ENCODE measurements at places on chromosomes 7 and 10.

GRCh38 chr10:54266395-54266794 lies 534.6 kb downstream of the PCDH15 start:
- DNase-seq: no peak

DNA sequence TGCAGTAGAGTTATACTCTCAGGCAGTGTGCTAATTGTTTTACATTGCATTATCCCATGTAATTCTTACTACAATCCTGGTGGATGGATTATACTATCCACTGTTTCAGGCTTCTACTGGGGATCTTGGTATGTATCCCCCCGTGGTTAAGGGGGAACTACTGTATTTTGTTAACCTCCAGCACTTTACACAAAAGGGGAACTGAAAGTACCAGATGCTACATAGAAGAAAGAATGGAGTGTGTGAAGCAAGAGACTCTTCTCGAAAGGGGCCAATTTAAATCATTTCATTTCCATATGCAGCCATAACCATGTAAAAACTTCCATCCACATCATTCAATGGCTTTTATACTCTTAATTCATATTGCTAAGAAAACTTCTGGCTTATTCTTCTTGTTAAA lies 69.4 kb downstream of the C1GALT1 start:
- DNase-seq: no peak

DNA sequence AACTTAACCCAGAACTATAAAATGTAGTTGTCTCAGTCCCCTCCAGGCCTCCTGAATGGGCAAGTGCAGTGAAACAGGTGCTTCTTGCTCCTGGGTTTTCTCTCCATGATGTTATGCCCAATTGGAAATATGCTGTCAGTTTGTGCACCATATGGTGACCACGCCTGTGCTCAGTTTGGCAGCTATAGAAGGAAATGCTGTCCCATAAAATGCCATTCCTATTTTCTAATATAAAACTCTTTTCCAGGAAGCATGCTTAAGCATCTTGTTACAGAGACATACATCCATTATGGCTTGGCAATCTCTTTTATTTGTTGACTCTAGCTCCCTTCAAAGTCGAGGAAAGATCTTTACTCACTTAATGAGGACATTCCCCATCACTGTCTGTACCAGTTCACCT lies 45.2 kb downstream of the FGFBP3 start:
- DNase-seq: no peak

GRCh38 chr10:55212051-55212450 lies 411.0 kb upstream of the PCDH15 start:
- no peak for DNase-seq

- no peak for DNase-seq
Observed at GRCh38 chr10:125782616-125783015, 7.0 kb upstream of the MMP21 start.

DNA sequence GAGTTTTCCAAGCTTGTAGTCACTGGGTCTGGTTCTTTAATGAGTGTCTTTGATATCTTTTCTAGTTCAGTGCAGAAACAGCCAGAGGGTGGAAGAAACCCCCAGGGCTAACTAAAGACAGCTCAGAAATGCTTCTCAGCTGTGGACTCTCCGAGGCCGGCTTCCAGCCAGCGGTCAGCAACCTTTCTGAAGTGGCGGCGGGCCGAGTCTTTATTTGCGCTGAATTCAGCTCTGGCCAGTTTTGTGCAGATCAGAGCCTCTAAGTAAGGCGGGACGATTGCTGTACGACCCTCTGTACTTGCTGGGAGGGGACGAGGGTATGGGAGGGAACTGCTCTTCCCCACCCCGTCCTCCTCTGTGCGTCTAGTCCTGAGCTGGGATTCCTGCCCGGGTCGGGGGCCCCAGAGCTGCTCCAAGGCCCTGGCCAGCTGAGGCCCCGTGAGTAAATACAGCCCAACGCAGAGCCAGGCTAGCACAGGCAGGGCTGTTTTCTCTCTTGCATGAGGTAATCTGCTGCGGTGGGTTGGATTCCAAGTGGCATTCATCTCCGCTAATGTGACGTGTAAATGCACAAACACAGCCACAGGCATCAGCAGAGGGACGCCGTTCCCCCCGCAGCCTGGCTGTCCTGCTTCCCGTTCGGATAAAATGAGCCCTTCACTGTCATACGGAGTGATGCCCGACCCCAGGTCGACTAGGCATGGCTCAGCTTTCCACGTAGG lies 159.8 kb downstream of the PIP4K2A start:
- DNase-seq: no peak

- no peak for DNase-seq
Observed at GRCh38 chr10:123645016-123645415, 21.1 kb upstream of the GPR26 start.

GRCh38 chr7:132766660-132767059 lies 190.4 kb upstream of the PLXNA4 start:
- no peak for DNase-seq

GRCh38 chr7:26375726-26376174 lies 84.1 kb downstream of the SNX10 start:
- DNase-seq: no peak

DNA sequence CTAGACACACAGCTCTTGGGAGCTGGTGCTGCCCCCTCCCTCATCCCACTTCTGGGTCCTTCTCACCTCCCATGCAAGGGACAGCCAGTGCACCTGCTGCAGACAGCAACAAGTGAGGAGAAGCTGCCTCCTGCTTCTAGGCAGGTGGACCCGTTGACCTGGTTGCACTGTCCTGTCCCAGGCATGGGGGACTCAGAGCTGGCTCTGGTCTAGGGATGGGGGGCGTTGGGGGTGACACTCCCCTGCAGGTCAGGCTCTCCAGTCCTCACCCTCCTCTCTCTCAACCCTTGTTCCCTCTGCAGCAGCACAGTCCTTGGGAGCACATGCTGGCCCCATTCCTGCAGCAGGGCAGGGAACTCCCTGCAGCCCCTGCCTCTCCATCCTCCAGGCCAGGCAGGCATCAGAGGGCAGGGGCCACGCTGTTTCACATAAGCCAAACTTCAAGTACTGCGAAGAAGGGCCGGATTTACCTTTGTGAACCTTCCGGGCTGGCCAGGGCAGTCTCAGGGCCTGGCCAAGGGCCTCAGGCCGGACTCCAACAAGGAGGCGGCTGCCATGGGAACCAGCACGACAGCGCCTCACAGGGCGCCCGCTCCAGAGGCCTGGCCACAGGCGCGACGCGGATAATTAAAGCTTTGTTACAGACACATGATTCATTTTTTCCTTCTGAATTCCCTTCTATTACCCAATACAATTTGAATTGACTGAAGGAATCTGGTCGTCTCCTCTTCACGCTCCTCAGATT lies 48.5 kb downstream of the RASGEF1A start:
- DNase-seq: no peak

- no peak for DNase-seq
Observed at GRCh38 chr10:78066012-78066411, 32.3 kb downstream of the RPS24 start.

GRCh38 chr10:129743738-129744133 lies 220.3 kb downstream of the EBF3 start:
- DNase-seq: no peak

GRCh38 chr7:134737566-134738345 lies 41.7 kb upstream of the CALD1 start:
- DNase-seq: no peak

DNA sequence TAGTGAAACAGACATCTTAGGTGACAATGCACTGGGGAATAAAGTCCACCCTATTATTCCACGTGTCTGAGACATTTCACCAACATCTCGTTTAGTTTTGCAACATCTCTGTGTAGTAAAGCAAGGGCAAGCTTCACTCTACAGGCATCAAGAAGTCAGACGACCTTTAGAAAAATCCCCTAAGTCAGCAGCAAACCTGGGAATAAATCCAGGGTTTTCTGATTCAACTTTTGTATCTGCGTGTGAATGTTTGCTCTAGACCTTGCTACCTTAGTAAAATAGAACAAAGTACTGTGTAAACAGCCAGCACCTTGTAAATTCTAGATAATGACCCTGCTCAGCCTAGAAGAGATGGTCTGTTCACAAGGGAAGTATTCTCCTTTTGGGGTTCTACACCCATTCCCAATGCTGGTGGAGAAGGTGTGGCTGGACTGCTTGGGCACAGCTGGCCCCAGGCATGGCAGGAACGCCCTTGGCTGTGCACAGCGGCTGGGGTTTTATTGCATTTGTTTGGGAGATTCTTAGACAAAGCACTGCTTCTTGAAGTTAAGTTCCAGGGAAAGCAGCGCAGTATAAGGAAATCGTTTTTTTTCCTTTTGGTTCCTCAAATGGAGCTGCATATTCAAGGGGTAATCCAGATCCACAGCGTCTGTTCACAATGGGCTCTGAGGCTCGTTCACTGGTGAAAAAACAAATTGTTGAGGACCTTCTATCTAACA lies 38.3 kb upstream of the GALNTL5 start:
- no peak for DNase-seq

DNA sequence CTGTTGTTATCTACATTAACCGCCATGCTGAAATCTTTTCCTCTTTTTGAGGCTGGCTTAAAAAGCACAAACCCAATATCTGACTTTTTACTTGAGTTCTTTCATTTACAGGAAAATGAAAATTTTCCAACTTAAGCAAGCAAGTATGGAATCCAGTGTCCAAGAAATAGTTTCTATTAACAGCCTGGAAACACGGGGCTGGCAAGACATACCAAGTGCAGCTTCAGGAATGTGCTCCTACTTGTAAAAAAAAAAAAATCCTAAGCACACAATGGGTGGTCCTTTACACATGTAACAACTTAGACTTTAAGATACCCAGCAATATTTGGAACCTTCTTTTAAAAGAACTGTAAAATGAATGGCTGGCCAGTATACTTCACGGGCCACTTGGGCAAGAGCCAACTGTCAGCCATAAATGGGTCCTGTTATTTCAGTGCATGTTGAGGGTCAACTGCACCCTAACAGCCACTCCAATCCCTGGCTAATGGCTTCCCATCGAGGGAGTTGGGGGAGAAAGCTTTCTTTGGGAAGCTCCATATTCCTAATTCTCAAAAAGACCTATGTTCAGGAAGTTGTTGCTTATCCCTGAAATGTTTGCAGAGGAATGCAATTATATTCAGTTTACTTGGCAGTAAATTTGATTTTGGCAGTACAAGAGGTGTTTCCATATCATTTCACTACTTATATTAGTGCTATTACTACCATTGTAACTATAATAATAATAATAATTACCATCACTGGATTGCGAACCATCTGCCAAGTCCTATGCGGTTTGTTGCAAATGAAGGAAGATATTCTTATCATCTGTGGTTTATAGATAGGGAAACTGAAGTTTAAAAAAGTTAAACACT lies 236.4 kb upstream of the TMEM72 start:
- DNase-seq: no peak

DNA sequence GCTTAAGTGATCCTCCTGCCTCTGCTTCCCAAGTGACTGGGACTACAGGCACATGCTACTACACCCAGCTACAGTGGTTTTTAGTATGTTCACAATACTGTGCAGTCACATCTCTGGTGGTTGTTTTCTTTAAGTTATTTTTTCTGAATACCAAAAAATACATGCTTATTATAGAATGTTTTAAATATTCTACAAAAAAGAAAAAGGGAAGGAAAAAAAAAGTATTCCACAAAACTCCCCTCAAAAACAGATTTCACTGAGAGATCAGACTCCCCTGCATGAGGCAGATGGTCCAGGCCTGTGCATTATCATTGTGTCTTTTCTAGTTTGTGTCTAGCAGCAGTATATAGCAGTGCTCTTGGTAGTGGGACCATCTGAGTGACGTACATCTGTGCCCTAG lies 36.8 kb downstream of the OGDH start:
- no peak for DNase-seq

All from activated T-helper 1 cell treated with anti-CD3 and anti-CD28 coated beads, Interleukin-2, amount 50 U/mL, for 16 hours (primary cell).